Panc1 (cell line): ENCODE measurements at places on chromosomes 7 and 10. TPM values are rescaled to one million over a fixed set of nuclear protein-coding genes. Genes with fewer than 3 reads are reported as not detected.

Gene ADAP1
- 3.1 TPM for total RNA-seq

Gene FAM237B
- total RNA-seq, result not detected

DNA sequence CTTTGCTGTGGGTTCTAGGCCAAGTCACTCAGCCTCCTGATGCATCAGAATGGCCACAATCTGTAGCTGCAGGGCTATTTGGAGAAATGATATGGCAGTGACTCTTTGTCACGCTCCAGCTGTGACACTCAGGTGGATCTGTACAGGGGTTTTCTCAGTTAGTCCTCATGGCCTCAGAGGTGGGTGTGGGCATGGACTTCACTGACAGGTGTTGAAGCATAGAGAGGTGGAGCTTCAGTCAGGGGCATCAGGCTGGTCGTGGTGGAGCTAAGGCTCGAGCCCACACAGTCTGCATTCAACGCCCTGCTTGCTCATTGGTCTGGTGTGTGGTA lies 21.2 kb downstream of the PALD1 start:
- DNase-seq, result no peak

DNA sequence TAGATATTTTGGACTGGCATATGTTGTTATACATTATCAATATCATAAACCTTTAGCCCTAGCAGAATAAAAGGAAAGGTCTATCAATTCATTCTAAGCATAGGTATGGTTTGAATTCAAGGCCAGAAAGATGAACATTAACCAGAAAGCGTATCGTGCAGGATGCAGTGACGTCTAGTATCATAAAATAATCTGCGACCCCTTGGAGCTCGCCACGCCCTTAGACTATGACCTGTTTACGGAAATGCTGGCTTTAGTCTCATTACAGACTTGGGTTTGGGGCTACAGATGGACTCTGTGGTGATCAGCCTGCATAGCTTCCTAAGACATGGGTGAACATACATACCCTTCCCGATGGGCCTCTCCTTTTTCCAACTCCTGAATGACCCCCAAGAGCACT lies 21.5 kb downstream of the INSYN2A start:
- no peak for DNase-seq

Gene TAF5
- 6.0 TPM for total RNA-seq

GRCh38 chr10:97584798-97585438 lies 729 bp downstream of the HOGA1 start:
- DNase-seq, result no peak

- DNase-seq, result no peak
These were observed 106.6 kb upstream of the YAE1 start for GRCh38 chr7:39459636-39460035.

GRCh38 chr7:144565586-144565985 lies 162.1 kb upstream of the NOBOX start:
- no peak for DNase-seq

DNA sequence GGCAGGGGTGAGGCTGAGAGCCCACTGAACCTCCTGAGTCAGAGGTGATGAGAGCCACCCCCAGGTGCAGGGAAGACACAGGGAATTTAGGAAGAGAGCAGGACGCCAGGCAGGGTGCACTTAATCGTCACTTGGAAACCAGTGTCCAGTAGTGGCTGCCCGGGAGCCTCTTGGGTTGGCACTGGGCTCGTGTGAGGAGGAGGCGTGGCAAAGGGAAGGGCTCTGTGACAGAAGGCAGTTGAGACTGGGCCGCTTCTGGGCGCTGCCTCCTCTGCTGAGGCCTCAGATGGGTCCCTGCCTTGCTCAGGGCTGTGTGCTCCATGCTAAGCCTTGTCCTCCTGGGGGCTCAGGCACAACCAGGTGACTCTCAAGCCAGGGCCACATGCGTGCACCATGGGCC lies 13.3 kb downstream of the RET start:
- DNase-seq, result no peak

GRCh38 chr7:121515229-121515628 lies 119.1 kb upstream of the FAM3C start:
- DNase-seq, result no peak

Gene HABP2
- 0.13 TPM for total RNA-seq

DNA sequence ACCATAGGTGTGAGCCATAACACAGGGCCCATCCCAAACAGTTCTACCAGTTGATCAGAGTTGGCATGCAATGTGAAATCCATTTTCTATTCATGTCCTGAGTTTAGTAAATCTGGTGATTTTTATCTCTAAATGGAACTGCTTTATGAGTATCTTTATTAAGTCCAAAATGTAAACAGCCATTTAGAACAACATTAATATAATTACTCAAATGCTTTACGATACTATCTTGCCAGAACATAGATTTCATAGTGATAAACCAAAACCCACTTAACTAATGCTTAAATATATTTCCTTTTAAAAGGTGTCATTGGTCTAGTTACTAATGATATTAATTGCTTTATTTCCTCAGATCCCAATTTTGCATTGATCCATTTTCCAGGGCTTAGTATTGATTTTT lies 80.7 kb downstream of the PLCE1 start:
- DNase-seq, result no peak

- DNase-seq, result no peak
These were observed 240.8 kb downstream of the SNX10 start for GRCh38 chr7:26532471-26532870.

DNA sequence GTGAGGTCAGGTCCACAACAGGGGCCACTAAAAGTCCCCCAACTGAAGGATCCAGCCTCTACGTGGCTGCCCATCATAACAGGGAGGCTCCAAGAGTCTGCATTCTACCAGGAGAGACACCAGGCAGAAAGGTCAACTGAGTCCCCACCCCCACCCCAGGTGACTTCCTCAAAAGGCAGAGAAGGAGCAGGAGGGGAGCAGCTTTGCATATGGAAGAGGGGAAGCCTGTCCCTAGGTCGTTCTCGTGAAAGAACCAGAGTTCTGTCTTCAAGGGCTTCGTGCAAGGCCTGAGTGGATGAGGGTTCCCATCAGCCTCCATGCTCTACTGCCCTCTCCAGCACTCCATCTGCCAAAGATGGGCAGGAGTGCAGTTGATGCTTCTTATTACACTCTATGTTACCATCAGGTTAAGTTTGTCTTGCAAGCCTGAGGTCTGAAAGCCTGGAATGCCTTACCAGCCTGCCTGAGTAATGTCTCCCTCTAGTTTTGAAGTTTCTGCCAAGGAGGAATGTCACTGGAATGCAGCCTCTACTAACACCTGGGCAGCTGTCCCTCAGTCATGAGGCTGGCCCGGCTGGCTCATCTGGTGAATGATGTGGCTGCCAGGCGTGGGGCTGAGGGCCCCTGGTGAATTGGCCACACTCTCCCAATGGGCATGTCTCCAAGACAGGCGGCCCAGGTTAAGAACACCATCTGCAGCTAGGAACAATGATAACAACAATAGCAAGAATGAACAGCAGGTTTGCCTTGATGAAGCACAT lies 54.3 kb upstream of the SMNDC1 start:
- no peak for DNase-seq

DNA sequence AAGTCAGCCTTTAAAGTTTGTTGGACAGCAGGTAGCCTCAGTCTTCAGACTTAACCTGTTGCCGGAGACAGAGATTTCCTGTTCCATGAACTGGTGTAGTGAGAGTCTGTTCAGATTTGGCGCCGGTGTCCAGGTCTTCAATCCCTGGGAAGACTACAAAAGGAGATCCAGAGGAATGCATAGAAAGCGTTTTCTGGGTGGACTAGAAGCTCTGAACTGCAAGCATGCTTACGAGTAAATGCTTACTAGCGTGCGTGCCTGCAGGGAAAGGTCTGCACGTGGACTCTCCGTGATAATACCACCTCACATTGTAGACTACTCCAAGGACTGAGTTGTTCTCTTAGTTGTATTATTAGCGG lies 878 bp downstream of the GLRX3 start:
- no peak for DNase-seq
